ENCODE measurements at places on chromosomes 13 and 19. TPM values are rescaled to one million over a fixed set of nuclear protein-coding genes. Genes with fewer than 3 reads are reported as not detected.

The LRRC8E gene
- not detected for polyA plus RNA-seq

The CALR gene
- polyA plus RNA-seq, result 242 TPM

The CBARP gene
- polyA plus RNA-seq, result 18.2 TPM

The ZNF8 gene
- polyA plus RNA-seq, result 5.5 TPM

Data from neural cell (in vitro differentiated cells).